Breast epithelium (tissue), 4 donors: ENCODE measurements at places on chromosomes 4 and X. TPM values are rescaled to one million over a fixed set of nuclear protein-coding genes. Genes with fewer than 3 reads are reported as not detected.

Gene UTP3
- total RNA-seq, result 22.0 TPM

Gene GC
- total RNA-seq, result not detected

Gene CCKAR
- not detected for total RNA-seq

Gene PDCL2
- not detected for total RNA-seq

Gene CXCL1
- total RNA-seq, result 17.7 TPM

Gene SRPX2
- 61.0 TPM for total RNA-seq

Gene ADGRG4
- 0.16 TPM for total RNA-seq

Gene HTR2C
- not detected for total RNA-seq

Gene TIGD2
- 21.8 TPM for total RNA-seq

Gene LINC00632
- 616 TPM for total RNA-seq

Gene ENAM
- total RNA-seq, result not detected

Gene GPR82
- total RNA-seq, result 0.44 TPM

Gene CCDC160
- total RNA-seq, result 0.16 TPM

Gene PDLIM3
- total RNA-seq, result 175 TPM

Gene TMSB15A
- 1.4 TPM for total RNA-seq

Gene MAGEE2
- total RNA-seq, result not detected
